ENCODE measurements at places on chromosomes 12 and 14.
A peak's percentile ranks its signal among the peaks of the same experiment; 100 is the strongest.

DNA sequence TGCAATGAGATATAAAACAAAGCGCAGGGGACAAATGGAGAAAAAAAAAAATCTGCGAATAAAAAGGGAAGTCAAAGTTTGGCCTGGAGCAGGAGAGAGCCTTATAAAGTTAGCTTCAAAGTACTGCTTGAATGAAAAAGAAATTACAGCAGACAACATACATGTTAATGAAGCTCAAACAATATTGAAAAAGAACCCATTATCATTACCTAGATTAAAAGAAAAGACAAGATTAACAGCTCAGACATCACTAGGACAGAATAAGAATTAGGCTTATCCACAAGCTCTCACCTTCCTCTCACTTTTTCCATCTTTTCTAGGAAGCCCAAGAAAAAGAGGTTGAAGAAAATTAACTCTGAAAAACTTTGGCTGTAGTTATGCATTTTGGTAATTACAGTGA is 503.5 kb downstream of the ETNK1 start:
- DNase-seq, result no peak
- no peak overlapping the region for H3K27ac ChIP-seq
- no peaks in the 10 kb centered on the region for H3K4me1 ChIP-seq
- no peaks in the 10 kb centered on the region for H3K27me3 ChIP-seq

GRCh38 chr12:43196268-43196907 is 355.6 kb downstream of the ADAMTS20 start:
- no peaks in the 10 kb centered on the region for H3K36me3 ChIP-seq
- H3K4me1 ChIP-seq, result no peaks in the 10 kb centered on the region
- DNase-seq, result no peak
- H3K27ac ChIP-seq, result no peak overlapping the region

- H3K27ac ChIP-seq, result no peak overlapping the region
- no peaks in the 10 kb centered on the region for H3K27me3 ChIP-seq
- H3K36me3 ChIP-seq, result no peaks in the 10 kb centered on the region
- no peak overlapping the region for H3K4me3 ChIP-seq
- DNase-seq, result no peak
These were observed 183.5 kb downstream of the PRKCH start for GRCh38 chr14:61504901-61505300.

- H3K27me3 ChIP-seq, result no peaks in the 10 kb centered on the region
- no peak overlapping the region for H3K27ac ChIP-seq
- H3K36me3 ChIP-seq, result no peaks in the 10 kb centered on the region
- no peak for DNase-seq
- no peaks in the 10 kb centered on the region for H3K4me1 ChIP-seq
These were observed 53.0 kb upstream of the ANP32D start for GRCh38 chr12:48419116-48419935.

DNA sequence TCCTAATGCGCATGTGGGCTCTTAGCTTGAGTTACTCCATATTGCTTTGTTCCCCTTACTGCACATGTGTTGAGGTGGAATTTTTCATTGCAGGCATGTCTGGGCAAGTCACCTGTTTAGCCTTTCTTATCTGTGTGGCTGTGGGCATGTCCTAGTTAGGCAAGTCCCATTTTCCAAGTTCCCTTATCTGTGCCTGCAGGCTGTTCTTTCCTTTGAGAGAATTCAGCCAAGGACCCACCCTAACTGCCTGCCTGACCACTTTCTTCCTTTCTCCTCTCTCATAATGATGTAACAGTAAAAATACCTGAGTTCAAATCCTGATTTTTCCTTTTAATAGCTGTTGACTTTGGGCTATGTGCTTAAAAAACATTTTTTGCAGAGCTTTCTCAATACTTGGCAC is 870.6 kb downstream of the NRXN3 start:
- no peaks in the 10 kb centered on the region for H3K36me3 ChIP-seq
- H3K4me1 ChIP-seq, result no peaks in the 10 kb centered on the region
- no peak overlapping the region for H3K27ac ChIP-seq
- H3K4me3 ChIP-seq, result no peak overlapping the region
- no peaks in the 10 kb centered on the region for H3K27me3 ChIP-seq
- DNase-seq, result no peak

GRCh38 chr14:21066882-21067502 is 3.1 kb upstream of the ARHGEF40 start:
- no peak overlapping the region for H3K27ac ChIP-seq
- H3K36me3 ChIP-seq, result no peaks in the 10 kb centered on the region
- no peak for DNase-seq
- H3K27me3 ChIP-seq, result no peaks in the 10 kb centered on the region
- no peak overlapping the region for H3K4me3 ChIP-seq
- peaks cover 38% of the 10 kb centered on the region for H3K4me1 ChIP-seq

GRCh38 chr14:70407621-70408020 is 9.3 kb downstream of the SYNJ2BP start:
- no peaks in the 10 kb centered on the region for H3K36me3 ChIP-seq
- H3K4me1 ChIP-seq, result no peaks in the 10 kb centered on the region
- no peak for DNase-seq
- H3K27ac ChIP-seq, result no peak overlapping the region

DNA sequence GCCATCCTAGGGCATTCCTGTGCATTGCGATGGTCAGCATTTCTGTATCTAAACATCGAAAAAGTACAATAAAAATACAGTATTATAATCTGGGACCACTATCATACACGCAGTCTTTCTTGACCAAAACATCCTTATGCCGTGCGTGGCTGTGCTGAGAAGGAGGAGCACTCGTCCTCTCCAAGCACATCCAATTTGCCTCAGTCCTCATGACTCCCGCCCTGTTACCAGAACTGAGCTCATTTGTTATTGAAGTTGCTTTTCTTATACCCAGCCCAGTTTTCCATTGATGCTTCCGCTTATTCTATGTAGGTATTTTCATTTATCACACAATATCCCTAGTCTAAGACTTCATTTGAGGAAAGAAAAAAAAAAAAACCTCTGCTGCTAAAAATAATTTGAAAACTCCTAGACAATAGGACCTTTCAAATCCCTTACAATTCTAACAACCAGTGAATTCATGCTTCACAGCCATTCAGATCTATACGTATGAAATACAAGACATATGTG is 236.9 kb upstream of the PLEKHG7 start:
- H3K36me3 ChIP-seq, result no peaks in the 10 kb centered on the region
- no peaks in the 10 kb centered on the region for H3K27me3 ChIP-seq
- H3K27ac ChIP-seq, result peak overlapping the region; percentile 67
- DNase-seq, result no peak
- no peaks in the 10 kb centered on the region for H3K4me1 ChIP-seq

- H3K4me1 ChIP-seq, result no peaks in the 10 kb centered on the region
- DNase-seq, result no peak
- no peak overlapping the region for H3K4me3 ChIP-seq
- no peaks in the 10 kb centered on the region for H3K36me3 ChIP-seq
These were observed 1.7 kb upstream of the CD69 start for GRCh38 chr12:9762369-9762768.

GRCh38 chr14:35378425-35379233 is 25.9 kb downstream of the NFKBIA start:
- peak overlapping the region; percentile 3 for H3K27ac ChIP-seq
- H3K36me3 ChIP-seq, result no peaks in the 10 kb centered on the region
- no peak overlapping the region for H3K4me3 ChIP-seq
- no peaks in the 10 kb centered on the region for H3K4me1 ChIP-seq
- H3K27me3 ChIP-seq, result no peaks in the 10 kb centered on the region
- no peak for DNase-seq

DNA sequence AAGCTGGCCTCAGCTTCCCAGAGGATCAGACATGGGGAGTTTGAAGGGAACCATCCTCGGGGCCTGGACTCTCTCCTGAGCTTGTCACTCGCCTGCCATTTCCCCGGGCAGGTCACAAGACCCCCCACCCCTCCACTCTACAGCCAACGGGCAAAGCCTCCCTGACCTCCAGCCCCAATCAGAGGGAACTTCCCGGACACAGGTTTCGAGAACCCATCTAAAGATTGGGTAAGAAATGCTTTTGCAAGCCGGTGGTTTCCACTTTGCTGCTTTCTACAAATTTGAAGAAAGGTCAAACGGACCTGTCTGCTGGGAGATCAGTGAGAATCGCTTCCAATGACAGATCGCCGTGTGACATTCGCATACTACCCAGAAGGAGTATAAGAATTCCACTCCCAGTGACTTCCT is 89.6 kb downstream of the SCARB1 start:
- DNase-seq, result no peak
- no peaks in the 10 kb centered on the region for H3K27me3 ChIP-seq
- peak overlapping the region; percentile 45 for H3K27ac ChIP-seq

- no peaks in the 10 kb centered on the region for H3K36me3 ChIP-seq
- no peaks in the 10 kb centered on the region for H3K4me1 ChIP-seq
- no peaks in the 10 kb centered on the region for H3K27me3 ChIP-seq
- H3K4me3 ChIP-seq, result no peak overlapping the region
These were observed 274.9 kb downstream of the EMP1 start for GRCh38 chr12:13471471-13471870.

DNA sequence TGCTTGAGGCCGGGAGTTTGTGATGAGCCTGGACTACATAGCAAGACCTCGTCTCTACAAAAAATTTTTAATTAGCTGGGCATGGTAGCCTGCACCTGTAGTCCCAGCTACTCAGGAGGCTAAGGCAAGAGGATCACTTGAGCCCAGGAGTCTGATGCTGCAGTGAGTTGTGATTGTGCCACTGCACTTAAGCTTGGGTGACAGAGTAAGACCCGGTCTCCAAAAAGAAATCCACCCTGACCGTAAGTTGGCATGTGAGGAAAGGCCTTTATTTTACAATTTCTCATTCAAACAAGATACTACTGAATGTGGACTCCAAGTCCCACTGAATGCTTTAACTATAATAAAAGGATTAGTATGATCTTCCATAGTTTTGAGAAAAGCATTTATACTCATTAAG is 27.3 kb downstream of the PSMA6 start:
- DNase-seq, result no peak
- H3K27ac ChIP-seq, result no peak overlapping the region
- no peaks in the 10 kb centered on the region for H3K36me3 ChIP-seq
- H3K27me3 ChIP-seq, result no peaks in the 10 kb centered on the region
- H3K4me3 ChIP-seq, result no peak overlapping the region

- no peak for DNase-seq
- H3K4me1 ChIP-seq, result no peaks in the 10 kb centered on the region
- H3K27ac ChIP-seq, result no peak overlapping the region
- H3K36me3 ChIP-seq, result peaks cover 68% of the 10 kb centered on the region
- H3K4me3 ChIP-seq, result no peak overlapping the region
These were observed 45.5 kb downstream of the EID3 start for GRCh38 chr12:104348994-104349494.

DNA sequence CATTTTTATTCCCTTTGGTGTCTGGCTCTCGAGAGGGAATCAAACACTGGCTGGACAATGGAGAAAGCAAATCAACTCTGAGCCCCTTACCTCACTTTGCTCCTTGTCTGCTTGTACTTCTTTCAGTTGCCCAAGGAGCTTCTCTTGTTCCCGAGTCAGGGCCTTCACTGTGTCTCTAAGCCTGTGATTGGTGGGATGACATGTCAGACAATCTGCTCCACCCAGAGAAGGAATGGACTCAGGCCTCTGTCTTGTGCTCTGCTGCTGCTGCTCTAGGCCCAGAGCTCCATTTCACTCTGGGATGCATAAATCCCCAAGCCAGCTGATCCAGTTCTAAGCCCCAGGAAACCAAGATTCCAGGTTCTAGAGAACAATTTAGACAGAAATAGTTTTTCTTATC is 7.6 kb downstream of the CALCOCO1 start:
- H3K27ac ChIP-seq, result no peak overlapping the region
- peaks cover 100% of the 10 kb centered on the region for H3K36me3 ChIP-seq
- DNase-seq, result no peak
- no peaks in the 10 kb centered on the region for H3K4me1 ChIP-seq

DNA sequence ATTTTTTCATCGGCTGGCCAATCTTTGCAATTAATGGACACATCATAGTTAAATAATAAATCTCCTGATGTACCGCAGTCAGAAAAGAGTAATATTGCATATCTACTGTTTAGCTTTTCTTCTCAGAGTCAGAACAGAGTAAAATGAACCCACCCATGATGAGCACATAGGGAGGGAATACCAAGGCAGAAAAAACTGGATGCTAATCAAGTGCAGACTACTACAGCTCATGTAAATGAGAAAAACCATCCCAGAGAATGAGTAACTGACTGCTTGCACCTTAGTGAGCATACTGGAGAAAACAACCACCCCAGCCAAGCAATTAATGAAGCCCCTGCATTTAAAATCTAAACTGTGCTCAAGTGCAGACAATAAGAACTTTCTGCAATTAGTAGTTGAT is 483.7 kb downstream of the MDGA2 start:
- no peaks in the 10 kb centered on the region for H3K36me3 ChIP-seq
- H3K4me1 ChIP-seq, result no peaks in the 10 kb centered on the region
- no peak overlapping the region for H3K4me3 ChIP-seq
- H3K27me3 ChIP-seq, result no peaks in the 10 kb centered on the region
- DNase-seq, result no peak

DNA sequence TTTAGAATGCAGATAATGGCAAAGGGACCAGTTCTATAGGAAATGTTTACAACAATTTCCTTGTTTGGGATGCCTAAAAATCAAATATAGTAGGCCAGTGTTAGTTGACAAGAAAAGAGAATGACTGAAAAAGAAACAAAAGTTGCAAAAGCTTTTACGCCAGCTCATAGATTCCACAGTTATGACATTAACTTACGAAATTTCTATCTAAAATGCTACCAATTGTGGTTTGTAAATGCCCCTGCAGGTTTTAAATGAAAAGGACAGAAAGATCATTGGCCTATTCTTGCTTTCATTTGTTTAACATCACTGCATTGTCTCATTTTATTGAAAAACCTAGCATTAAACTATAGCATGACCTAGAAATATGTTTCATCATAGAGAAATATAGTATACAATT is 345.8 kb downstream of the CCDC91 start:
- H3K4me1 ChIP-seq, result no peaks in the 10 kb centered on the region
- H3K27me3 ChIP-seq, result no peaks in the 10 kb centered on the region
- no peaks in the 10 kb centered on the region for H3K36me3 ChIP-seq

- no peak overlapping the region for H3K4me3 ChIP-seq
- no peak for DNase-seq
- H3K4me1 ChIP-seq, result peaks cover 3% of the 10 kb centered on the region
- H3K36me3 ChIP-seq, result no peaks in the 10 kb centered on the region
- no peaks in the 10 kb centered on the region for H3K27me3 ChIP-seq
- no peak overlapping the region for H3K27ac ChIP-seq
These were observed 17.1 kb downstream of the OTUB2 start for GRCh38 chr14:94043111-94043755.

GRCh38 chr12:93225094-93225493 is 152.6 kb upstream of the NUDT4 start:
- H3K27ac ChIP-seq, result no peak overlapping the region
- H3K4me1 ChIP-seq, result peaks cover 13% of the 10 kb centered on the region
- no peaks in the 10 kb centered on the region for H3K36me3 ChIP-seq
- DNase-seq, result no peak

DNA sequence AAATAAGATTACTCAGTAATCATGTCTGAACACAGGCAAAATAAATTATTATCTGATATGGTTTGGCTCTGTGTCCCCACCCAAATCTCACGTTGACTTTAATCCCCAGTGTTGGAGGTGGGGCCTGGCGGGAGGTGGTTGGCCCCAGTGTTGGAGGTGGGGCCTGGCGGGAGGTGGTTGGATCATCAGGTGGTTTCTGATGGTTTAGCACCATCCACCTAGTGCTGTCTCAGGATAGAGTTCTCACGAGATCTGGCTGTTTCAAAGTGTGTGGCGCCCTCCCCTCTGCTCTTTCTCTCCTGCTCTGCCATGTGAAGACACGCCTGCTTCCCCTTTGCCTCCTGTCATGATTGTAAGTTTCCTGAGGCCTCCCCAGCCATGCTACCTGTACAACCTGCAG is 18.1 kb downstream of the DHRS2 start:
- no peaks in the 10 kb centered on the region for H3K4me1 ChIP-seq
- no peaks in the 10 kb centered on the region for H3K27me3 ChIP-seq
- H3K27ac ChIP-seq, result no peak overlapping the region
- no peaks in the 10 kb centered on the region for H3K36me3 ChIP-seq
